ENCODE measurements at places on chromosomes 5 and 9.
A peak's percentile ranks its signal among the peaks of the same experiment; 100 is the strongest.

GRCh38 chr9:130300739-130301138, 35.2 kb downstream of the HMCN2 start:
- DNase-seq, result no peak

GRCh38 chr5:180806351-180807011, 3.9 kb upstream of the MGAT1 start:
- no peak for DNase-seq

- no peak for DNase-seq
Observed at GRCh38 chr9:96555567-96556386, 63.9 kb downstream of the CDC14B start.

DNA sequence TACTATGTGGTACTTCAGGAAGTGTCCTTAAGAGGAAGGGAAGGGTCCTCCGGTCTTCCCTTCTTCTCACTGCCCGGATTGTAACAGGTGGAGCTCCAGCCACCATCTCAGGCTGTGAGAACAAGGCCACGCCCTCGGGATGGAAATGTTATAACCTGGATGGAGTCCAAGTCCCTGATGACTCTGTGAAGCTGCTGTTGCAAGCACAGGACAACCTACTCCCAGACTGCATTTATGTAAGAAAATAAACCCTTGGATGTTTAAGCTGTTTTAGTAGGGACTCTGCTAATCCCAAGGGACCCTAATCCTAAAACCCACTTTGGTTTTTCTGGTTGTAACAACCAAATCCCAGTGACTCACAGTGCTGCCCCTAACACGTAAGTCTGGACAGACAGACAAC, 221.6 kb downstream of the ACTL7B start:
- DNase-seq, result no peak

- DNase-seq, result peak; percentile 59
Observed at GRCh38 chr9:272251-273213, 57.9 kb downstream of the DOCK8 start.

DNA sequence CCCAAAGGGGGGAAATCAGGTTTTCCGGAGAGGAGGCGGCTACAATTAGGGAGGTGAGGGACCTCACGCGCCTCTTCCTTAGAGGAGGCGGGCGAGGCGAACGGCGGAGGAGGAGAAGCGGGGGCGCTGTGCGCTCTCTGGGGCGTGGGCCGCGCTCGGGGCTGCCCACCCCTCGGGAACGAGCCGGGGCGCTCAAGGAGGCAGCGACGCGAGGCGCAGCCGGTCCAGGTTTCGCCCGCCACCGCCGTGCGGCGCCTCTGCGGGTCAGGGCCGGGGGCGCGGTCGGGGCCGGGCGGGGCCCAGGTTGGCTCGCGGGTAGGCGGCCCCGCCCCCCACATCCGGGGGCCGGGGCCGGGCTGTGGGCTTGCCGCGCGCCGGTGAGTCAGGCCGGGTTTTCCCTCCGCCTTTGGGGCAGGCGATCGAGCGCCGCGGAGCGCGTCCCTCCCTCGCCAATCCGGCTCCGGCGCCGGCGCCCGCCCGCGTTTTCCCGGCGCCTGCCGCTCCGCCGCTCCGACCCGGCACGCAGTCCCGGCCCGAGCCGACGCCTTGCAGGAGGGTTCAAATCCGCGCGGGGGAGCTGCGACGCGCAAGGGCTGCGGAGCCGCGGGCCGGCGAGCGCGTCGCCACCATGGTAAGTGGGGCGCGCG, at the start of gene N4BP3:
TSS of gene N4BP3 (plus strand) at position 392 of the 647 bp plus-strand sequence. CDS start 6,052 bp downstream, outside the sequence.
- DNase-seq, result peak; percentile 77

DNA sequence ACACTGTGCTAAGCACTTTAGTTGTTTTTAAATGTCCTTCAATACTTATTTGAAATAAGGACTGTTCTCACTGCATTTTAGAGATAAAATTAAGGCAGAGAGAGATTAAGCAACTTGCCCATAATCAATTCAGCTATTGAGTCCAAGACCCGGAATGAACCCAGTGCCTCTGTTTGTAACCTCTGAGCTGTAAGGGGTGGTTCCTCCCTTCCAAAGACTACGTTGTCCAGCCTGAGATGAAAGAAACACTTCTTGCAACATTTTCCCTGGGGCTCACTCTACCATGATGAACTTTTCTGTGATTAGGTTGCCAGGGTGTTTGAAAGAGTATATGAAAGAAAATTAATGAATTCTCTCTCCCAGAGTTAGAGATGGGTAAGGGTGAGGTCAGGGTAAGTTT, 22.0 kb upstream of the MAP1B start:
- DNase-seq, result no peak

GRCh38 chr5:96297867-96298266, 135.2 kb downstream of the PCSK1 start:
- DNase-seq, result no peak

DNA sequence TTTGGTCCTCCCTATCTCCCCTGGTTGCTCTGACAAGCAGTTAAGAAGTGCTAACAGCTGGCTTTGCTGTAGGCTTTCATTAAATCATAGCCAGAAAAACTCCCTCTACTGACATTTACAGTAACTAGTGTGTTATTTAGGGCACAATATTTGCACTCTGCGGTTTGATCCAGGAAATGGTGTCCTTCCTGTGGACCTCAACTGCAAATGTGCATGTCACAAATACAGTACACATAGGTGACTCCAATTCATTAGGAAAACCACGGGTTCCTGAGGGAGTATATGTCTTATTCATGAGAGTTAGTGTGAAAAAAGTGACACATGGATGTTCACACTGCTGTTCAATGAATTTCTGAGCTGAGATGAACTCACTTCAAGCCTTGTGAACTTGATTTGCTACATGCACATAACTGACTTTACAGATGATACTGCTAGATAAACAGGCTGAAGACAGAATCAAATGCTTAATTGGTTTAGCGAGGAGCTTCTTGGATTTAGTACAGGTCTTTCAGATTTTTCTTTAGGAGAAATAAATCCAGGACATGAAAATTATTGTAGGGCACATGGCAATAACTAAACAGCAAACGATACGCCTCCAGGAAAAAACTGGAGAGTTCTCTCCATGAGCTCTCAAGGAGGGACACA, 281.5 kb downstream of the EFNA5 start:
- no peak for DNase-seq

DNA sequence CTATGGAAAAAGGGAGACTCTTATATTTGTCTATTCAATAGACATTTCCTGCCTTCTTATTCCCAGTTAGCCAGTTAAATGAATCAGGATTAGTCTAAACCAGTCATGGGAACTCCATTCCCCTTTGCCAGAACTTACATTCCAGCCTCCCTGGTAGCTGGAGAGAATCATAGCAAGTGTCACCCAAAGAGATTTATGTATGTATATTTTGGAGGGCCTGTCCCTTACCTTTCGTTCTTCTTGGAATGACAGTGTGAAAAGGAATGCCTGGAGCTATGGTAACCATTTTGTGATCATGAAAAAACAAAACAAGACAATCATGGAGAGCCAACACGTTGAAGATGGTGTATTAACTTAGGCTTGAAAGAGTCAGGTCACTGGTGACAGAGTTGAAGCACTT, 627.7 kb downstream of the CCDC171 start:
- DNase-seq, result no peak

- no peak for DNase-seq
Observed at GRCh38 chr5:97658116-97658900, 475.3 kb upstream of the RIOK2 start.
